Iris pigment epithelial cell (primary cell): ENCODE measurements at places on chromosomes 2 and 18.
A peak's percentile ranks its signal among the peaks of the same experiment; 100 is the strongest.

GRCh38 chr2:66013456-66013855 is 421.5 kb upstream of the MEIS1 start:
- no peak for DNase-seq

DNA sequence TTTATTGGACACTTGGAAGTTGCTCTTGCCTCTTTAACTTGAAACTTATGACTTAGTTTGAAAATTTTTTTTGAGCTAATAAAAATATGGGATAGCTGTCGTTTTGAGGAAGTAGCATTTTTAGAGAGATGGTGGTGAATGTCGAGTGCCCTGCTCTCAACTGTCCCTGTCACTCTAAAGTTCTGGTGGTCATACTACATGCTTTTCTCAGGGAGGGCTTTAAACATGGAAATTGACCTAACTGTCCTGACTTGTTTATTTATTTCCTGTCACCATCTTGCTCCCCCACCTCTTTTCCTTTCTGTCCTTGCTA is 16.0 kb downstream of the CEP192 start:
- no peak for DNase-seq

DNA sequence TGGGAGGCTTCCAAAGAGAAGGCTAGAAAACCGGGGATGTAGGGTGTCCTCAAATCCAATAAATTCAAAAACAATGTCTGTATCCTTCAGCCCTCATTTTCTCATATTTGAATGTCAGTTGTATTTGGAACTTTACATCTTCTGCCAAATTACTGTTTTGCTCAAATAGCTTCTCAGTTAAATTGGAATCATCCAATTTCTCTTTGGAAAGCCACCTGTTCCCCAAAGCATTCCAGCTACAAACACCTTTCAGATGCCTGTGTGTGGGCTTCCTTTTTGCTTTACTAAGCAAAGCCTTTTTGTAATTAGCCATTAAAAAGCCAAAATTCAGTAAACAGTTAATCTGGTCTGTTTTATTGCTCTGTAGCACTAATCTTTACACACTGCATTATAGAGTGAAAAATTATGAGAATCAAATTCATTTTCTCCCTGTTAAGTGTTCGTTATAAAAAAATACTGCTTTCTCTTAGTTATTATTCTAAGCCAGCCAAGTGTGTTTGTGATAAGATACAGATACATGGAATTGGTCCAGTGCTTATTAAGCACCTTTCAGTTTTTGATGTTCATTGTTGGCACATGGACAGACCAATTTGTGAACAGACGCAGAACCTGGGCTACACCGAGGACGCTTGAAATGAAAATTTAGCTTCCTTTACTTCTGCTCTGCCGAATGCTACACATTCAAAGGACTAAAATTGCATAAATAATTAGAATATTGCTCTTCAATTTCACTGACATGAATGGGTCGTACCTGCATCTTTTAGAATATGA is 151.6 kb downstream of the RTN4 start:
- no peak for DNase-seq

DNA sequence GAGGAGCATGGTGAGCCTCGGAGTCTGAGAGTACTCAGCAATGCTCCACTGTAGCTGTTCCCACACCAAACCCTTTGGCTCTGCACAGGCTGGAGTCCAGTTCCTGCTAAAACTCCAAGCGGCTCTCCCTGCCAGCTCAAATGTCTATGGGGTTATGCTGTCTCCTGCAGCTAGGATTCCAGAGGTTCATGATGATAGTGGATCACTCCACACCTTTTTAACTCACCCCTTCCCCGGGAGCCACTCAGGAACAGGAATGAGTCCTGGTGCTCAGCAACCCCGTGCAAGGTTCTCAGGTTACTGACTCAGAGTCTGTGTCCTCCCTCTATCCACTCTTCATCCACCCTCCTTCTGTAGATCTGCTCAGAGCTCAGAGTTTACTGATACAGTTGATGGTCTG is 410.0 kb downstream of the CDH19 start:
- DNase-seq: no peak

DNA sequence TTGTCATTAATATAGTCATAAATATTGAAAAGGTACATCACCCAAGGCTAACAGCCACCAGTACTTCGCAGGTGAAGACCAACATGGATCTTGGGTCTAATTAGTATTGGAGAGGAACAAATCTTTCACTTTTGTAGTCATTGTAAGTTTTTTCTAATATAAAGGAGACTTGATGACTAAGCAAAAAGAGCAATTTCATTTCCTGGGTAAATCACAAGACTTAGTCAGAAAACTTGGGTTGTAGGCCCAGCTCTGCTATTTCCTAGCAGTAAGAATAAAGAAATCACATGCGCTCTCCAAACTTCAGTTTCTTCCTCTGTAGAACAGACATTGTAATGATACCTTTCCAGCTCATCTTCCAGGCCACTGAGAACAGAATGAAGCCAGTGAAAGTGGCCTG is 40.9 kb downstream of the NRP2 start:
- DNase-seq: peak; percentile 66
